ENCODE measurements at places on chromosomes 6 and 20. TPM values are rescaled to one million over a fixed set of nuclear protein-coding genes. Genes with fewer than 3 reads are reported as not detected.
A peak's percentile ranks its signal among the peaks of the same experiment; 100 is the strongest.

Gene BMP5
- not detected for total RNA-seq

Gene FABP7
- not detected for total RNA-seq

Gene LGSN
- not detected for total RNA-seq

- H3K27me3 ChIP-seq: no peaks in the 10 kb centered on the region
- no peak overlapping the region for H3K27ac ChIP-seq
- no peak overlapping the region for H3K4me3 ChIP-seq
- DNase-seq: no peak
- peaks cover 9% of the 10 kb centered on the region for H3K4me1 ChIP-seq
These were observed 21.6 kb downstream of the CMTR1 start for GRCh38 chr6:37454420-37455140.

DNA sequence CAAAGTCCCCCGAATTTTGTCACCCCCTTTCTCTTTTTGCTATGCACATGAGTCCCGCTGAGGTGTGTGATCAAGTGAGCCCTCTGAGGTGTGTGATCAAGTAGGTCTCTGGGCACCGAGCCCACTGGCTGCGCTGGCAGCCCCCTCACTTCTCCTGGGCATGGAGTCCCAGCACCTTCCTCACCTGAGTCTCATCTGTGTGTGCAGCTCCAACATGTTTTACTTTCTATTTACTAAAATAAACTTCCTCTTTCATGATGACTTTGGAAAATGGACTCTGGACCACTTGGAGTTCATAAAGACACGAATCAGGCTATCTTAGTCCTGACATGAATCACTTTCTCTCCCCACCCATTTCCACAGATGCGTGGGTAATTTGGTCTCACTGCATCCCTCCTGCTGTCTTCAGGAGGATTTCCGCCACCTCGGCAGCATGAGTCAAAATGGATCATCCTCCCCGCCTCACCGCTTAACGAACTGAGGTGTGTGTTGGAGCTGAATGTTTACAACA is 39.8 kb downstream of the PRDM1 start:
- no peaks in the 10 kb centered on the region for H3K27me3 ChIP-seq
- peaks cover 36% of the 10 kb centered on the region for H3K4me1 ChIP-seq
- peak; percentile 35 for DNase-seq
- peak overlapping the region; percentile 29 for H3K27ac ChIP-seq

- H3K4me1 ChIP-seq: no peaks in the 10 kb centered on the region
- no peaks in the 10 kb centered on the region for H3K27me3 ChIP-seq
- DNase-seq: no peak
- H3K27ac ChIP-seq: no peak overlapping the region
- no peaks in the 10 kb centered on the region for H3K36me3 ChIP-seq
- H3K4me3 ChIP-seq: no peak overlapping the region
These were observed 79.0 kb downstream of the SAMD3 start for GRCh38 chr6:130143709-130144108.

GRCh38 chr6:48777411-48777810 is 666.4 kb upstream of the PTCHD4 start:
- H3K4me1 ChIP-seq: no peaks in the 10 kb centered on the region
- no peaks in the 10 kb centered on the region for H3K36me3 ChIP-seq
- H3K27ac ChIP-seq: no peak overlapping the region
- H3K4me3 ChIP-seq: no peak overlapping the region
- no peak for DNase-seq
- H3K27me3 ChIP-seq: no peaks in the 10 kb centered on the region

DNA sequence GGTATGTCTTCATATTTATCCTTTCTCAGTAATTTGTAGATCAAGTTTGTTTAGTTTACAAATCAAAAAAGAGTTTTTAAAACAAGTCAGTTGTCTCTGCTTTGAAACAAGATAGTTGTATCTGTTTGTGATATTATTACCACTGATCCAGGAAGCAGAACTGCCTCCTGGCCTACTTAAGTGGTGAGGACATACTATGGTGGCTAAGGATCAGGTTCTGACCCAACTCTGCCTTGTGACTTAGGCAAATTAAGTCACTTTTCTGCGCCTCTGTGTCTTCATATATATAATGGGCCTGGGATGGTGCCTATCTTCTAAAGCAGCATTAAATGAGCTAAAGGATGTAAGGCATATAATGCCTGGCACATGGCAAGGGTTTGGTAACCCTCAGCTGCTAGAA is 8.7 kb downstream of the ANKS1A start:
- H3K36me3 ChIP-seq: peaks cover 3% of the 10 kb centered on the region
- H3K4me1 ChIP-seq: no peaks in the 10 kb centered on the region
- no peak for DNase-seq
- no peak overlapping the region for H3K4me3 ChIP-seq
- no peak overlapping the region for H3K27ac ChIP-seq
- no peaks in the 10 kb centered on the region for H3K27me3 ChIP-seq

Data from K562 (cell line).